ENCODE measurements at places on chromosomes 1 and 21.

DNA sequence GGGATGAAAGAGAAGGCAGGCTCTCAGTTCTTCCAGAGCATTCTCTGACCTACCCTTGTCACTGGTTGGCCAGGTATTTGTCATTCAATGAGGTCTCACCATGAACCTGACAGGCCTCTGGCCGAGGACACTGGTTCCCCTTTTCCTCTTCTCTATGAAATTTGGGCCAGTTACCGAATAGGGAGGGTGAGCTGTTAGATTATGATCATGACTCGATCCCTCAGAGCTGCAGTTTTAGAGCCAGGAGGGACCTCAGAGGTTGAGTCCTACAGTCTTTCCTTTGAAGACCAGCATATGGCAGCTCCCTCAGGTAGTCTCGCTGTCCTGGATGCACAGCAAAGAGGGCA lies 29.5 kb upstream of the CLSTN1 start:
- no peak for DNase-seq

- no peak for DNase-seq
These were observed 37.4 kb downstream of the PAX7 start for GRCh38 chr1:18668046-18668445.

- peak; percentile 13 for DNase-seq
These were observed 480 bp downstream of the DPYD start for GRCh38 chr1:97920276-97920831.

- DNase-seq, result peak; percentile 74
These were observed 428 bp downstream of the POGZ start for GRCh38 chr1:151458802-151459330.

- DNase-seq, result no peak
These were observed 188.3 kb upstream of the DPT start for GRCh38 chr1:168917309-168917708.

DNA sequence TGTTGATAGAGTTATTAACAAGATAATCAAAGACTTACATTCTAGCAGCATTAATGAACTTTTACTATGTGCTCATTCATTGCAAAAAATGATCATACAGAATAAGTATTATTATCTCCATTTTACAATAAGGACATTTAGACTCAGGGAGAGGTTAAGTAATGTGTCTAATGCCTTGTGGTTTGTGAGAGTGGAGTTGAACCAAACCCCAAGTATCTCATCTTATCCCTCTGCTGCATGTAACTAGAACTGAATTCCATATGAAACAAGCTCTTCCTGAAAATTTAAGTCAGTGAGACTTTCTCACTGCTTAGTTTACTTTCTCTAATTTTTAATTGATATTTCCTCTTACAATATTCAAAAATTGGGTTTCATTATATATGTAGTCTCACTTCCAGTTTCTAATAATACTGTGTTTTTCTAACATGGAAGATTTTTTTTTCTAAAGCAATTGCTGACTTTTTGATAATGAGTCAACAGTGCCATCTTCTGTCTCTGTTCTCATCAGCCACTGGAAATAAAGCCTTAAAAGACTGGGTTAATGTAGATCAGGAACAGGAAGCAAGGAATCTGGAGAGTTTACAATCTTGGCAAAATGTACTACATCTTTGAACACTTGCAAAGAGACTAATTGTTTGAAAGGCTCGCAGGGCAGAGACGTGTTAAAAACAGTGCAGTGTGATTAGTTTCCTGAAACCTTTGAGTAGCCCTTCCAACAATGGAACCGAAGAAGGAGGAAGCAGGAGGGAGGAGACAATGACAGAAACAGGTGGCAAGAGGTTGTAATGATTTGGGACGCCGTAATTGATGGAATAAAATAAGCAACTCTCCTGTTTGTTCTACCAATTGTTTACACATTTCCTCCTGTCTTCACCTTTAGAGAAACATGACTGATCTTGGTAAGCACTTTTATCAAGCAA lies 567.6 kb downstream of the MRPL39 start:
- no peak for DNase-seq
